ENCODE measurements at places on chromosomes 13 and 19.

GRCh38 chr19:56350416-56351045 is 35.9 kb upstream of the ZSCAN5A start:
- DNase-seq = no peak

DNA sequence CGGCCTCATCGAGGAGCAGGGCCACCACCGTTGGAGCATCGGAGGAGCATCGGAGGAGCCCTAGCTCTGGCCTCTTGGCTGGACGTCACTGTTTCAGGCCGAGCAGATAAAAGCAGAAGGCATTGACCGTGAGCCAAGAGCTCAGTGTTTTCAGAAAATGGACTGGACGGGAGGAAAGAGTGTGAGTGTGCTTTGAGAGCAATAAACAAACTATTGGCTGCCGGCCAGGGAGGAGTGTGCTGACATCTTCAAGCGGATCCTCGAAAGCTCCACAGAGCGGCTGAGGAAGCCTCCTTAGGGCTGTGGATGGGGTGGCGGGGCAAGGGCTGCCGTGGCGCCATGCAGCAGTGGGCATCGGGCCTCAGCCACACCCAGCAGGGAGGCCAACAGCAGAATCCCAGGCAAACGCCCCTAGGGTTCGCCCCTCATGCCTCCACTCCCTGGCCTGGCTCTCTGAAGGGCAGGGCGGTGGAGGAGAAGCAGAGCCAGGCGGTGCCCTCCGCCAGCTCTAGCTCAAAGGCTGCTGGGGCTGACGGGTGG is 41.8 kb downstream of the IRS2 start:
- DNase-seq = no peak

DNA sequence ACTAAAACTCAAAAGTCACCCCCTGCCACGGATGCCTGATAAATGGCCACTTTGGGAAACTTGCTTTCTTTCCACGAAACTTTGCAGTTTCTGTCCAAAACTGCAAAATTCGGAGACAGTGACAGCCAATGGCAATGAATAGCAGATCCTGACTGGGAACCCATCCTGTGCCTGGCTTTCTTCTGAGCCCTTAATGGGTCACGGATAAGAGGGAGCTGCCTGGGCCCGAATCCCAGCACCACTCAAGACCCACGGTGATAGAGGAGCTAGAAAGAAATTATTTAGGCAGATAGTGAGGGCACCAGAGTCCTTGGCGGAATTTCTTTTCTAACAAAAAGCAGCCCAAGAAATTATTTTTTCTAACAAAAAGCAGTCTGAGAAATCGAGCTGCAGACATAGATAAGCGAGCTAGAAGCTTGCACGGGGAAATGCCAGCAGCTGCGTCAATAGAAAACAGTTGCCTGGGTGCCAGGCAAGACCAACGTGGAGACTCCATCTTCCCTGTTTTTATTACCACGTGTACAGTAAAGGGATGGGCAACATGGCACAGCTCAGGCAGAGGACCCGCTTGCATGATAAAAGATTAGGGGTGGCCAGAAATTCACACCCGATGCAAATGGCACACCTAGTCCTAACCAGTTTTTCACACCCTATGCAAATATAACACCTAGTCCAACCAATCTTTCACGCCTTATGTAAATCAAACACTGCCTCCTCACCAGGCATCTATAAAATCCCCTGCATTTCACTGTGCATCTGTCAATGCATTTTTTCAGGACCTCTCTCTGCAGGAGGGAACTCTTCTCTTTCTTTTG is 7.1 kb upstream of the HSH2D start:
- DNase-seq = no peak

- no peak for DNase-seq
These were observed 24.2 kb upstream of the C13orf46 start for GRCh38 chr13:113997845-113998751.
